NCI-H345 (cell line): ENCODE measurements at places on chromosomes 7 and 10.

DNA sequence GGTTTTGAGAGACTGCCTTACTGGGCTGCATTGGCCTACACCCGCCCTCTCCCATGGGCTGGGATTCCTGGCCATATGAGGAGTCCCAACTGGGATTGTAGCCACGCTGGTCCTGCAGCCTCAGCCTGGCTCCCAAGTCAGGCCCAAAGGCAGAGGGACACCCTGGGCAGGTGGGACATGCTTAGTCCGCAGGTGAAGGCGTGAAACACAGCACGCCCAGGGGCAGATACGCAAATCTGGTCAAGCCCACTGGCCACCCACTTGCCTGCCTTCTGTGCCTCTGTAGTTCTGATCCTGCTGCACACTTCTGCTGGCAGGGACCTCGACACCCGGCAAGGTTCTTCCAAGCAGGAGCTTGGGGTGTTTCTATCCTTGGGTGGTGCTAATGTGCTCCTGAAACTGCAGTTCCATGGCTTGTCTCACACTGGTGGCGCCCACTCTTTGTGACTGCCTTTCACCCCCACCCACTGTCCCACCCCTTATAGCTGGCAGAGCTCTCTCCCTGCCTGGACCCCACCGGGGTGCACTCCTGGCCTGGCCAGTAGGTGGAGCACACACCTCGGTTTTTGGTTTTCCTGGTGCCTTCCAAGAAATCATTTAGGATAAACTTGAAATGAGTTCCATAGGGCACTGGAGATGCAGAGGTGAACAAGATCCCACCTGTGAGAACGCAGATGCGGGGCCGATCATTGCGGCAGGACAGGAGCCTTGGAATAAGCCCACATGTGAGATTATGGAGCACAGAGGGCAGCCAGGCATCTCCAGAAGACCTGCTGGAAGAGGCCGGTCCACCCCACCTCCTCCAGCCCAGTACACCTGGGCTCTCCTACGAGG is 47.9 kb downstream of the MKI67 start:
- peak; percentile 32 for DNase-seq

DNA sequence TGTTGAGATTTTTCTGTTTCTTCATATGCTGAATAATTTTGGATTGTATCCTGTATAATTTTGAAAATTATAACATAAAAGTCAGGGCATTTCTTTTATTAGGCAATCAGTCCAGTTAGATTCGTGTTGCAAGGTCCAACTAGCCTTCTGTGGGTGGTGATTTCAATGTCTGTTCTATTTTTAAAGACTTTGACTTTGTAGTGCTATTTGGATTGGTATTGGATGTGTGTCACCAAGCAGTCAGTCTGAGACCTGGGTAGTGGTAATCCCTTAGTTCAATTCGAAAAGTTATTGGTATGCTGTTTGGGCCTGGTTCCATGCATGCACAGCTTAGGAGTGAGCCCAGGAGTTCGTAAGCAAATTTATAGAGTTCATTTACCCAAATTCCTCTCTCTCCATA is 82.2 kb downstream of the EPDR1 start:
- no peak for DNase-seq

GRCh38 chr10:124446830-124447750 is 2.7 kb downstream of the NKX1-2 start:
- no peak for DNase-seq

GRCh38 chr7:6650521-6651011 is 13.4 kb downstream of the ZNF316 start:
- no peak for DNase-seq
